ENCODE measurements at places on chromosomes 2 and 18. TPM values are rescaled to one million over a fixed set of nuclear protein-coding genes. Genes with fewer than 3 reads are reported as not detected.

DNA sequence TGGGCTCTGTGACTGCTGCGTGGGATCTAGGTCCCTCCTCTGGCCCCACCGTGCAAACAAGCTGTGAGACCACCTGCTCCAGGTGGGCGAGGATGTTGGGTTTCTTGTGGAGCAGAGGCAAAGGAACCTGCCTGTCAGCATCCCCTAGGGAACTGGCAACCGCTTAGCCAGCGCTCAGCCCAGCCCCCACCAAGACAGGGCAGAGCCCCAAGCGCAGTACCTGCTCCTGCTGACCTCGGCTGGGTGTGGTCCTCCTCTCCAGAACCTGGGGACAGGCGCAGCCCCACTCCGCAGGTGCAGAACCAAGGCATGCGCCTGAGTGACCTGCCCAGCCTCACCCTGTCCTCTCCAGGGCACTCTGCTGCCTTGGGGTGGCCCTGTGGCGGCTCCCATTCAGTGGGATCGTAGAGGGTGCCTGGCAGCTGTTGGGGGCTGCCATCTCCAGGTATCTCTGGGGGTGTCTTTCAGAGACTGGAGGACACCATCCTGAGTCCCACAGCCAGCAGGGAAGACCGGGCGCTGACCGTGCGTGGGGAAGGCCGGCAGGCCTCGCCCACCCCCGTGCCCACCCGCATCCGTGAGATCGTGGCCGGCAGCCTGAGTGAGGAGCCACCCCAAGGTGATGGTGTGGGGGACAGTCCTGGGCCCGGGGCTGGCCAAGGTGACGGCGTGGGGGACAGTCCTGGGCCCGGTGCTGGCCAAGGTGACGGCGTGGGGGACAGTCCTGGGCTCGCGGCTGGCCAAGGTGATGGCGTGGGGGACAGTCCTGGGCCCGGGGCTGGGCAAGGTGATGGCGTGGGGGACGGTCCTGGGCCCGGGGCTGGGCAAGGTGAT, 12.3 kb downstream of the CROCC2 start:
- H3K4me3 ChIP-seq, result no peak overlapping the region
- H3K4me1 ChIP-seq, result no peaks in the 10 kb centered on the region
- H3K27ac ChIP-seq, result no peak overlapping the region
- no peak for DNase-seq
- peaks cover 17% of the 10 kb centered on the region for H3K27me3 ChIP-seq

- H3K27ac ChIP-seq, result peak overlapping the region; percentile 77
- peak; percentile 14 for DNase-seq
- H3K27me3 ChIP-seq, result no peaks in the 10 kb centered on the region
- peak overlapping the region; percentile 76 for H3K4me3 ChIP-seq
- peaks cover 36% of the 10 kb centered on the region for H3K4me1 ChIP-seq
Observed at GRCh38 chr2:236969767-236970655, 115.7 kb upstream of the COPS8 start.

DNA sequence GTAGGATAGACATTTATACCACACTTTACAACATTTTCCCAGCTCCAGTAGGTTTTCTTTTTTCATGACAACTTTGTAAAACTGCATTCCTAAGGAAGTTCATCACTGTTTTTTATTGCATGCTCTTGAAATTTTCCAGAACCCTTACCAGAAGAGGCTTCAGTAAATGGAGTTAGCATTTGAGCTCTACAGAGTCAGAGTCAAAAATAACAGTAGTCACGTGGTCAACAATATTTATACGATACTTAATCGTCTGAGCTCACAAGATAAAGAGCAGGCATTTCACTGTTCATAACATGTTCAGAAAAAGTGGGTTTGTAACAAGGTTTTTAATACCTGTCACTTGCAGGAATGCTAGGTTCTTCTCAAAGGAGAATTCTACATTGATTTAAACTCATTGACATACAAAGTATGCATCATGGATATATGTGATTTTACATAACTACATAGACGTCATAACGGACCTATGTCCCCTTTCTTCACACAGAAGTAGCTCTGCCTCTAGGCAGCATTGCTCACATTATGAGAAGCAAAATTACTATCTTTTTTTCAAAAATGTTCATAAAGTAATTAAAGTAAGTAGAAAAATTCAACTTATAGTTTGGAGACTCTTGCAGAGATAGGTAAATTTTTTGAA, 187.0 kb upstream of the COL3A1 start:
- DNase-seq, result no peak
- H3K27ac ChIP-seq, result no peak overlapping the region
- H3K36me3 ChIP-seq, result no peaks in the 10 kb centered on the region
- H3K4me3 ChIP-seq, result no peak overlapping the region

- no peaks in the 10 kb centered on the region for H3K36me3 ChIP-seq
- peaks cover 2% of the 10 kb centered on the region for H3K27me3 ChIP-seq
- H3K4me3 ChIP-seq, result no peak overlapping the region
- H3K4me1 ChIP-seq, result no peaks in the 10 kb centered on the region
Observed at GRCh38 chr18:58015065-58015780, 28.8 kb upstream of the NEDD4L start.

- no peaks in the 10 kb centered on the region for H3K27me3 ChIP-seq
- no peak for DNase-seq
- H3K36me3 ChIP-seq, result no peaks in the 10 kb centered on the region
- no peak overlapping the region for H3K4me3 ChIP-seq
- no peaks in the 10 kb centered on the region for H3K4me1 ChIP-seq
Observed at GRCh38 chr18:64618390-64618789, 469.5 kb upstream of the LINC00305 start.

Gene MAB21L4
- total RNA-seq, result not detected

Gene MZT2B
- total RNA-seq, result 329 TPM

Measured in activated T-cell treated with anti-CD3 and anti-CD28 coated beads, Interleukin-2, amount 50 U/mL, for 72 hours (primary cell).